ENCODE measurements at places on chromosomes 3 and 15. TPM values are rescaled to one million over a fixed set of nuclear protein-coding genes. Genes with fewer than 3 reads are reported as not detected.

The CMTM8 gene
- 13.0 TPM for total RNA-seq

The CADPS gene
- not detected for total RNA-seq

DNA sequence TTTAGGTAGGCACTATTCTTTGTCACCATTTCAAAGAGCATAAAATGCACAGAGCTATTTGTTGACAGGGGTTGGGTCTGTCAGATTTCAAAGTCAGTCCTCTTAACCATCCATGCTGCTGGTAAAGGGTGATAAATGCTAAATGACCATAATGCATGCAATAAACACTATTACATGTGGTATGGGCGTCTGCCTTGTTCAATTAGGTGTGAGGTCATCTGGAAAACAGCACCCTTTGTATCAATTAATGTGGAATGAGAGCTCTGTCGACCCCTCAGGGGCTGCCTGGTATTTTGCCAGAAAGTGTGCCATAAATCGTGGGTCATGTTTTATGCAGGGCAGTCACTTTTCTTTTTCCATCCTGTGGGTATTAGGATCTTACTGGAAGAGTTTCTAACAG lies 235.6 kb downstream of the SV2B start:
- no peaks in the 10 kb centered on the region for H3K27me3 ChIP-seq
- peaks cover 22% of the 10 kb centered on the region for H3K4me1 ChIP-seq
- no peaks in the 10 kb centered on the region for H3K36me3 ChIP-seq
- no peak overlapping the region for H3K4me3 ChIP-seq
- DNase-seq, result no peak
- H3K27ac ChIP-seq, result no peak overlapping the region

DNA sequence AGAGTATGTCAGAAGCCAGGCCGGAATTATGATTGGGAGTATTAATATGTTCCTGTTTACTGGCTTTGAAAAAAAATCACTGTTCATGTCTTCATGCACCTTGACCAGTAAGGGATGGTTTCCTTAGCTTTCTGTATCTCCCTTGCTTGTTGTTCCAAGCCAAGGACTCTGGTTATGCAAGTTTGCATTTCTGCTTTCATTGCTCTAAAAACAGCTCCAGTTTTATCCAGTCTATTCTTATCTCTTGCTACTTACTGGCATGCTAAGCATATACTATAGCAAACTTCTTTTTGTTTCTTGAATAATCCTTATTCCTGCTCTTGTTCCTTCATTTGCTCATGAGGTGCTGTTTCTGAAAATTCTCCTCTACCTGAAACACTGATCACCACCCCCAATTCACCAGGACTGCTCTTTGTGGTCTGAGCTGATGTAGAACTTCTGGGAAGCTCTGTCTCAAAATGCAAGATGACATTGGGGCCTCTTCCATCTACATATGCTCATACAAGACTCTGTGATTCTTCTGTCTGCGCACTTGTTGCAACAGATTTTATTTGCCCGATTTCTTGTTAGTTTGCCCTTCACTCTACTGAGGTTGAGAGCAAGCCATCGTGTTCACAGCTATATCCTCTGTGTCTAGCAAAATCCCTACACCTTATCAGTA lies 173.0 kb downstream of the EBLN2 start:
- H3K4me3 ChIP-seq, result no peak overlapping the region
- H3K4me1 ChIP-seq, result no peaks in the 10 kb centered on the region
- H3K27ac ChIP-seq, result no peak overlapping the region
- no peak for DNase-seq
- H3K36me3 ChIP-seq, result no peaks in the 10 kb centered on the region
- H3K27me3 ChIP-seq, result peaks cover 2% of the 10 kb centered on the region

GRCh38 chr15:79673416-79674123 lies 223.2 kb downstream of the MTHFS start:
- DNase-seq, result peak; percentile 33
- H3K27ac ChIP-seq, result no peak overlapping the region
- H3K4me3 ChIP-seq, result no peak overlapping the region
- peaks cover 5% of the 10 kb centered on the region for H3K4me1 ChIP-seq

GRCh38 chr15:23372284-23372683 lies 17.7 kb downstream of the GOLGA8S start:
- H3K4me1 ChIP-seq, result no peaks in the 10 kb centered on the region
- no peaks in the 10 kb centered on the region for H3K36me3 ChIP-seq
- H3K27me3 ChIP-seq, result no peaks in the 10 kb centered on the region
- no peak overlapping the region for H3K27ac ChIP-seq
- no peak overlapping the region for H3K4me3 ChIP-seq

GRCh38 chr3:159941038-159942000 lies 47.3 kb upstream of the IL12A start:
- no peak overlapping the region for H3K27ac ChIP-seq
- H3K4me1 ChIP-seq, result peaks cover 4% of the 10 kb centered on the region
- H3K36me3 ChIP-seq, result no peaks in the 10 kb centered on the region
- peaks cover 5% of the 10 kb centered on the region for H3K27me3 ChIP-seq

DNA sequence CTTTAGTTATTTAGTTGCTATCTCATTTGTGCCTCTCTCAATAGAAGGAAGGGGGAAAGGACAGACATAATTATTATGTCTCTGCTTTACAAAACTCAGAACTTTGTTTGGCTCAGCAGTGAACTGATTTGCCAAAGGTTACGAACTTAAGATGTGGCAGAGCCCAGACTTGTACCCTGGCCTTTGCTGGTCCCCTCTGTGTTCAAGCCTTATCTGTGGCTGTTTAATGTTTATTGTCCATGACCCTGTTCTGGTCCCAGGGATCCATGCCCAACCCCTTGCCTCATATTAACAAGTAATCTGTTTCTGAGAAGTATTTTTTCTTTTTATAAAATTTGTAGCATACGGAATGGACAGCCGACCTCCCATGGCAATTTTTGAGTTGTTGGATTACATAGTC lies 10.7 kb downstream of the SNAPC5 start:
- no peaks in the 10 kb centered on the region for H3K4me1 ChIP-seq
- no peak for DNase-seq
- no peak overlapping the region for H3K27ac ChIP-seq
- no peaks in the 10 kb centered on the region for H3K27me3 ChIP-seq

All from activated CD4-positive, alpha-beta memory T cell treated with anti-CD3 and anti-CD28 coated beads for 36 hours (primary cell).